ENCODE measurements at places on chromosomes 13 and 19. TPM values are rescaled to one million over a fixed set of nuclear protein-coding genes. Genes with fewer than 3 reads are reported as not detected.
A peak's percentile ranks its signal among the peaks of the same experiment; 100 is the strongest.

GRCh38 chr19:17183858-17184321 is 31.3 kb upstream of the USE1 start:
- H3K4me1 ChIP-seq = no peaks in the 10 kb centered on the region
- DNase-seq = no peak
- no peak overlapping the region for H3K27ac ChIP-seq
- no peak overlapping the region for H3K4me3 ChIP-seq
- no peaks in the 10 kb centered on the region for H3K27me3 ChIP-seq

DNA sequence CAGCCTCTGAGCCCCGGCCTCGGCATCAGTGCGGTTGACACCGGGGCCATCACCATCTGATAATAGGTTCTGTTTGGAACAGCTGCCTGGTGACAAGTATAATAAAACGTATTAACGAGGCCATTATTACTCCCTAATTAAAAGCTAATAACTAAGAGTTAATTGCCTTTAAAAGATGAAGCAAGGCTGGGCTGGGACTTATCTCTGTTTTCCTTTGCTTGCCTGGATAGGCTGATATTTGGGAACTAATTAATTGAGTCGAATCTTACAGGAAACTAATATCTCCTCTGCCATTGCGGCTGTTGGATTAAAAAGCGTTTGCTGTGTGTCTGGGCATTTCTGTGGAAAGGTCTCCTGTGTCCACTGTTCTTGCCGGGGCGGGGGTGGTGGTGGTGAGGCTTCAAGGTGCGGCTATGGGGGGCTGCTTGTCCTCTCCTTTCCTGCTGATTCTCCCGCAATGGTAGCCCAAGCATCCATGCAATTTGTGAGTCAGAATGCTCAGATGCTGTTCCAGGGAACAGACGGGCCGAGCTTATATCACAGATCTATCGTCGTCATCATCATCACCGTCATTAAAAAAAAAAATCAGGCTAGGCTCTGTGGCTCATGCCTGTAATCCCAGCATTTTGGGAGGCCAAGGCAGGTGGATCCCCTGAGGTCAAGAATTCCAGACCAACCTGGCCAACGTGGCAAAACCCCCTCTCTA is 162.7 kb downstream of the PTPRS start:
- H3K4me1 ChIP-seq = peaks cover 6% of the 10 kb centered on the region
- no peaks in the 10 kb centered on the region for H3K36me3 ChIP-seq
- H3K27ac ChIP-seq = no peak overlapping the region
- no peak for DNase-seq
- no peak overlapping the region for H3K4me3 ChIP-seq

GRCh38 chr19:12834566-12834943 is at the start of gene RTBDN:
RTBDN (minus strand) TSS chr19:12834579; CDS start chr19:12829979, 4,600 bp downstream.
- no peak within 1 kb of the TSS for H3K27ac ChIP-seq
- H3K36me3 ChIP-seq = no peaks in the 10 kb centered on the region
- H3K4me1 ChIP-seq = no peaks in the 10 kb centered on the region
- no peak for DNase-seq
- H3K4me3 ChIP-seq = no peak within 1 kb of the TSS

GRCh38 chr13:82076496-82076895 is 1735.6 kb upstream of the SPRY2 start:
- H3K36me3 ChIP-seq = no peaks in the 10 kb centered on the region
- H3K4me1 ChIP-seq = no peaks in the 10 kb centered on the region
- no peak overlapping the region for H3K27ac ChIP-seq

DNA sequence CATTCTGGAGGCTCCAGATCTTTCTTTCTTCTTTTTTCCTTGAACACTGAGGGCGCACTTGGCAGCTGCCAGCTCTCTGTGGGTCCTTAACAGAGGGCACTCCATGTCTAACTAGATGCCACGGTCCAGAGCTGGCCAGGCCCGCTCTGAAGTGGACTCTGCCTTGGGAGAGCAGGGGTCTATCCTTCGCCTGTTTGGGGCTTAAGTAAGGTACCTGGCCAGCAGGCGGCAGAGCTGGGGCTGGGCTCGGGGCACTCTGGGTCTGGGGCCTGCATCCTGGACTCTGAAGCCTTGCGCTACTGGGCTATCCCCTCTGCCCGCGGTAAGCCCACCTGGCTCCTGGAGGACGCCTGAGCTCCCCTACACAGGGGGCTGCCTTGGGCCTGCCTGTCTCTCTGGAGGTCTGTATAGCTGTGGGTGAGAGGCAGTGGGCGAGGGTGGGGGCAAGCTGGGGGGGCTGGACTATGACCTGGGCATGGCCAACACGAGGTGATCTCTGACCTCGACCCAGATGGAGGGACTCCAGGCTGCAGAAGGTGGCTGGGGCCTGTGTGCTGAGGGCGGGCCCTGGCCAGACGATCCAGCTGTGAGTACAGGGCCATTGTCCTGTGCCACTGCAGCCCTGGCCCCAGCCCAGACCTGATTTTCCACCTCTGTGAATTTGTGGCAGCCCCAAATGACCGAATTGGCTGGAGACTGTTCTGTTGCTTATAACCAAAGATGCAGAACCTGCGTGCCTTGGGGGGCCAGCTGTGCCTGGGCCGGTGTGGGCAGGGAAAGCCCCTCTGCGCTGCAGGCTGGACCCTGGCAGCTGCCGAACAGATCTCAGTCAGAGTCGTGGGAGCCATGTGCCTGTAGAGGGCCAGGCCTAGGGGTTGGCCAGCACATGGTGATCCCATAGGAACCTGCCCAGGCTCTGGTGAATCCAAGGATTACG is 26.5 kb downstream of the CEBPG start:
- DNase-seq = no peak
- H3K4me1 ChIP-seq = peaks cover 22% of the 10 kb centered on the region
- no peak overlapping the region for H3K27ac ChIP-seq

DNA sequence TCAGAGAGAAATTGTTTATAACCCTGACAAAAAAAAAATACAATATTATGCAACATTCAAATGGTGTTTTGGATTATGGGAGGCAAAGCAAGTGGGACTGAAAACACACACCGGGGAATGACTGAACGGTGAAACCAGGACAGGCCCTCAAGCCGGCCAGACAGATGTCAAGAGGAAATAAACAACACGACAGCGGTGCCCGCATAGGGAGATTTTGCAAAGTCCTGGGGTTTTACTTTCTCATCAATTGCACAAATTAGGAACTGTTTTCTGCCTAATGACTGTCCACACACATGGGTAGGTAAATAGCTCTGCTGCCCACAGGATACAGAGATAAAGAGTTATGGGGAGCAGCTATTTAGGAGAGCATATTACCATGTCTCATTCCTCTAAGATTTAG is 134.5 kb downstream of the IRS2 start:
- peaks cover 2% of the 10 kb centered on the region for H3K4me1 ChIP-seq
- H3K27me3 ChIP-seq = no peaks in the 10 kb centered on the region
- DNase-seq = no peak

DNA sequence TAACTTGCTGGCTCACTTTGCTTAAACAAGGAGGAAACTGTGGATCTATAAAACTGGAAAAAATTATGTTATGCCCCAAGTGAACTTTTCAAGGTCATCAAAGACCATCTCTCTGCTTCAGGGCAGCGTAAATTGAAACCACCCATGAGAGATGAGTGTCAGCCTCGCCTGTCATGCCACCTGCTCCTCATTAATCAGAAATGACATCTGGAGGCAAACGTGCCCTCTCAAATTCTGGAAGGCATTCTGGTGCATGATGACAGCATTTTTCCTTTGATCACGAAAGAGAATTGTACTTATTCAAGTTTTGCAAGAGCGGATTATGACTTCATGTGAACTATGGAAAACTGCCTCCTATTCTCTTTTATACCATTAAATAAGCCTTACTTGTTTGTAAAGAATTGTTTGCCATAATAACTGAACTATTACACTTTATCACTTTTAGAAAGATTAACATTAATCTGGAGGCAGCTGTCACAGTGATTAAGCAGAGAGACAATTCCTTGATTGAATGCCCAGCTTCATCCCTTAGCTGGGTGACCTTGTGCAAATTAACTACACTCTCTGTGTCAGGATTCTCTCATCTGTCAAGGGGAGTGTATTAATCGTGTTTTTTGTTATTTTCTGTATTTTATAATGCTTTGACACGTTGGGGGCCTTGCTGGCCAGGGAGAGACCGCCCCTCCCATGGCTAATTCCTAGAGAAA is 17.0 kb upstream of the SACS start:
- no peaks in the 10 kb centered on the region for H3K27me3 ChIP-seq
- H3K4me3 ChIP-seq = no peak overlapping the region
- no peak overlapping the region for H3K27ac ChIP-seq
- DNase-seq = no peak
- H3K36me3 ChIP-seq = no peaks in the 10 kb centered on the region

DNA sequence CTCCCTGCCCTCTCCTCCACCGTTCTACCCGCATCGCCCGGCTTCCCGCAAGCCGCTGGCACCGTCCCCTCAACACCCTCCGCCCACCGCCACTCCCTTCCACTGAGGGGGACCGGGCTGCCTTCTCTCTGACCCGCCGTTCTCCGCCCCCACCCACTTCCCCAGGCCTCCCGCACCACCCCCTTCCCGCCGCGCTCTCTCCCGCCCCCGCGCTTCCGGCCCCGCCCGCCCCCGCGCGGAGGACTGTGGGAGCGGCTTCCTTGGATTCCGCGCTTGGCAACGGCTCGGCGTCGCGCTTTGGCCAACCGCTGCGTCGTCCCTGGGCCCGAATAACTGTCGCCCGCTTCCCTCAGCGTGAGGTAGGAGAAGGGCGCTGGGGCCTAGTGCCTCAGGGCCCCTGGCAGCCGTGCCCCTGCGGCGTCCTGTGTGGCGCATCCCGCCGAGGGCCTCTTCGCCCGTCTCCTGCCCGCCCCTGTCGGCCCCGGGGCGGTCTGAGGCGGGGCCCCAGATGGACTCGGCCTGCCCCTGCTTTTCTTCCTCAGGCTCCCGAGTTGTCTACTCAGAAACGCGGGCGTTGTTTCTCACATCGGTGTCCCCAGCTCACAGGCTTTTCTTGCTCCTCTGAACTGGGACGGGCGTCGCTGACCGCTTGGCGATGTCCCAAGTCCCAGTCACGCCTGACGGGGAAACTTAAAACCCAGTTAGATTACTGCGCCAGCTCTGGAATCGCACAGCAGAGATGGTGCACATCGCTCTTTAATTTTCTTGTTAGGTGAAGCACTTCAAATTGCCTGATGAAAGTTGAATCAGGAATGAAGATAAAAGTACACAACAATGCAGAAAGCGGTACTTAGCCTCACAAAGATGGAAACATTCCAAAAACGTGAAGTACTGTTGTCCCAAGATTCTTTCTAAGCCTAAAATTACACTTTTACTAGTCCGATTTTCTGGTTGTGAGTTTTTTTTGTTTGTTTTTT is at the start of gene IFT88:
IFT88 (plus strand) TSS at position 260 of the 977 bp plus-strand sequence. CDS start 7,229 bp downstream, outside the sequence.
- DNase-seq = peak; percentile 78
- peak within 1 kb of the TSS; percentile 92 for H3K27ac ChIP-seq
- no peaks in the 10 kb centered on the region for H3K27me3 ChIP-seq
- H3K4me1 ChIP-seq = peaks cover 11% of the 10 kb centered on the region

DNA sequence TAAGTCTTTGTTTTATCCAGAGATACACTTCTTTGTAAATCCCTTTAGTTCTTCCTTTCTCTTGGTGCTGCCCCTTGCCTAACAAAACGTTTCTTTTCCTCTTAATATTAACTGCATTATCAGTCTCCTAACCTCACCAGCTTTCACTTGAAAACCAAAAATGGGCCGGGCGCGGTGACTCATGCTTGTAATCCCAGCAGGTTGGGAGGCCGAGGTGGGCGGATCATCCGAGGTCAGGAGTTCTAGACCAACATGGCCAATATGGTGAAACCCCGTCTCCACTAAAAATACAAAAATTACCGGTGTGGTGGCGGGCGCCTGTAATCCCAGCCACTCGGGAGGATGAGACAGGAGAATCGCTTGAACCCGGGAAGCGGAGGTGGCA is 329.8 kb upstream of the MIR17HG start:
- H3K4me1 ChIP-seq = no peaks in the 10 kb centered on the region
- no peaks in the 10 kb centered on the region for H3K27me3 ChIP-seq
- H3K4me3 ChIP-seq = no peak overlapping the region

DNA sequence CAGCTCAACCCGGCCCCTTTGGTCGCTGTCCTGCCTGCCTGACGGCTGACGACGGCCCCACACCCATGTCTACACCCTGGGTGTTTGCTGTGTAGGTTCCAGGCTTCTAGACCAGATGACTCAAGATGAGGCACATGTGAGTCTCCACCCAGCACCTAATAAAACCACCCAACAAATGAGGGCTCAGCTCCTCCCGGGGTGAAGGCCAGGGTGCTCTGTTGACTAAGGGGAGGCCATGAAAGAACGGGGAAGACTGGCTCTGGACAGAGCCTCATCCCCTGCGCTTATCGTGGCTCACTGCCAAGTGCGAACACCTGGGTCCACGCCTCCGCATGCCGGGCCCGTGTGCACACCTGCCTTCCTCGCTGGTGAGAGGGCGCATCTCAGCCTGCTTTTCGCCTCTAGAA is 39.6 kb downstream of the COL4A2 start:
- DNase-seq = no peak
- no peak overlapping the region for H3K4me3 ChIP-seq

DNA sequence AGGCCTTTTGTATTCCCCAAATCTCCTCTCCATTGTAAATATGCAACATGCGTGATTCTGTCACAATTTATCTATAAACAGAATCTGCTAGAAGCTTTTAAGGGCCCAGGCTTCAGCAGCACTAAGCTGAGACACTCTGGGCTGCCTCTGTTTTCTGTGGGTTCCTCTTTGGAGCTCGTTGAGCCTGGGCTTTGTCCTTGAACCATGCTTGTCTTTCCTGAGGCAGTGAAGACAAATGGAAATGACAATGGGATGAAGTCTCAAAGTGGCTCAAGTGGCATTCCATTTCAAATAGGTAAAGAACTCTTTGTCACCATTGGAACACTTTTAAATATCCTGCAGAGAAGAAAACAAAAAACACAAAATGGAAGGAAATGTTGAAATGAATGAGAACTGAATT is 40.3 kb downstream of the RASL11A start:
- no peak overlapping the region for H3K4me3 ChIP-seq
- no peaks in the 10 kb centered on the region for H3K4me1 ChIP-seq
- H3K36me3 ChIP-seq = peaks cover 2% of the 10 kb centered on the region
- peaks cover 11% of the 10 kb centered on the region for H3K27me3 ChIP-seq
- DNase-seq = no peak

- H3K4me1 ChIP-seq = no peaks in the 10 kb centered on the region
- H3K4me3 ChIP-seq = no peak overlapping the region
- peaks cover 11% of the 10 kb centered on the region for H3K27me3 ChIP-seq
- peak; percentile 31 for DNase-seq
- H3K36me3 ChIP-seq = no peaks in the 10 kb centered on the region
Observed at GRCh38 chr13:51895906-51896888, 34.4 kb downstream of the CCDC70 start.

- H3K27me3 ChIP-seq = no peaks in the 10 kb centered on the region
- H3K36me3 ChIP-seq = no peaks in the 10 kb centered on the region
- H3K27ac ChIP-seq = no peak overlapping the region
Observed at GRCh38 chr13:98957731-98958442, 20.0 kb downstream of the DOCK9 start.

The ATP7B gene
- total RNA-seq = 9.2 TPM

The ZNF229 gene
- 9.5 TPM for total RNA-seq

The CD70 gene
- 0.48 TPM for total RNA-seq

The IER2 gene
- 71.3 TPM for total RNA-seq

The FREM2 gene
- total RNA-seq = 0.67 TPM

The CCDC70 gene
- total RNA-seq = not detected

The MAMSTR gene
- 0.55 TPM for total RNA-seq

The TMEM238 gene
- total RNA-seq = 2.1 TPM

The ADPRHL1 gene
- 2.5 TPM for total RNA-seq
